ENCODE measurements at places on chromosomes 1 and 21. TPM values are rescaled to one million over a fixed set of nuclear protein-coding genes. Genes with fewer than 3 reads are reported as not detected.

GRCh38 chr1:176205332-176205914 lies 1.7 kb downstream of the COP1 start:
- peak overlapping the region; percentile 83 for H3K4me3 ChIP-seq
- H3K27ac ChIP-seq: peak overlapping the region; percentile 57
- H3K27me3 ChIP-seq: no peaks in the 10 kb centered on the region
- H3K4me1 ChIP-seq: peaks cover 34% of the 10 kb centered on the region
- H3K36me3 ChIP-seq: no peaks in the 10 kb centered on the region

GRCh38 chr1:160731990-160732389 lies 7.1 kb upstream of the SLAMF7 start:
- no peak overlapping the region for H3K27ac ChIP-seq
- no peaks in the 10 kb centered on the region for H3K27me3 ChIP-seq
- no peaks in the 10 kb centered on the region for H3K36me3 ChIP-seq
- no peak for DNase-seq

GRCh38 chr1:155324717-155325602 lies 4.3 kb downstream of the RUSC1 start:
- H3K4me1 ChIP-seq: peaks cover 28% of the 10 kb centered on the region
- peak overlapping the region; percentile 55 for H3K27ac ChIP-seq
- H3K27me3 ChIP-seq: no peaks in the 10 kb centered on the region

DNA sequence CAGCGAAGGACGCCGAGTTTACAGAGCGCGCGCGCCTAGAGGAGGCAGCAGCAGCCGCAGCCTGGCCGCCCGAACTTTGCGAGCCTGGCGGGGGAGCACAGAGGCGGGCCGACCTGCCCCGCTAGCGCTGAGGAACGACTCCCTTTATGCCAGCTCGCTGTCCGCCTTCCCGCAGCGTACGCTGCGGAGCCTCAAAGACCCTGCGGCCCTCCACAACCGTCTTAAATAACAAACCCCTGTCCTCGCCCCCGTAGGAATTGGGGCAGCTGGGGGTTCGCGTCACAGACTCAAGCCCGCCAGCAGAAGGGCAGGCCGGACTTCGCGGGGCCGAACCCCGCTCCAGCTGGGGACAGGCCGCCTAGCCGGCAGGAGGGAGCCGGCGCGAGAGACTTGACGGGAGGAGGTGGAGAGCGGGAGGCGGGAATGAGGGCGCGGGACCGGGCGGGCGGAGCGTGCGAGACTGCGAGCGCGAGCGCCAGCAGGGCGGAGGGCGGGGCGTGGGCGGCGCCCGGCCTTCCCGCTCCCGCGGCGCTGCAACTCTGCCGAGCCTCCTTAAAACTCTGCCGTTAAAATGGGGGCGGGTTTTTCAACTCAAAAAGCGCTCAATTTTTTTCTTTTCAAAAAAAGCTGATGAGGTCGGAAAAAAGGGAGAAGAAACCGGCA lies 1.8 kb upstream of the CDKN2C start:
- DNase-seq: peak; percentile 91
- peaks cover 8% of the 10 kb centered on the region for H3K4me1 ChIP-seq
- peaks cover 11% of the 10 kb centered on the region for H3K36me3 ChIP-seq
- H3K4me3 ChIP-seq: peak overlapping the region; percentile 86
- H3K27ac ChIP-seq: peak overlapping the region; percentile 95

- H3K4me3 ChIP-seq: peak within 1 kb of the TSS; percentile 100
- H3K27me3 ChIP-seq: no peaks in the 10 kb centered on the region
- peaks cover 50% of the 10 kb centered on the region for H3K36me3 ChIP-seq
- H3K4me1 ChIP-seq: peaks cover 60% of the 10 kb centered on the region
These were observed at the start of gene EFNA1 for GRCh38 chr1:155127105-155127966. Gene EFNA1 (plus strand): TSS chr1:155127876. CDS start chr1:155127978, 102 bp downstream.

GRCh38 chr1:199976496-199977144 lies 50.9 kb upstream of the NR5A2 start:
- H3K4me3 ChIP-seq: no peak overlapping the region
- H3K27me3 ChIP-seq: no peaks in the 10 kb centered on the region
- H3K36me3 ChIP-seq: no peaks in the 10 kb centered on the region
- no peak for DNase-seq
- no peak overlapping the region for H3K27ac ChIP-seq
- H3K4me1 ChIP-seq: peaks cover 6% of the 10 kb centered on the region

DNA sequence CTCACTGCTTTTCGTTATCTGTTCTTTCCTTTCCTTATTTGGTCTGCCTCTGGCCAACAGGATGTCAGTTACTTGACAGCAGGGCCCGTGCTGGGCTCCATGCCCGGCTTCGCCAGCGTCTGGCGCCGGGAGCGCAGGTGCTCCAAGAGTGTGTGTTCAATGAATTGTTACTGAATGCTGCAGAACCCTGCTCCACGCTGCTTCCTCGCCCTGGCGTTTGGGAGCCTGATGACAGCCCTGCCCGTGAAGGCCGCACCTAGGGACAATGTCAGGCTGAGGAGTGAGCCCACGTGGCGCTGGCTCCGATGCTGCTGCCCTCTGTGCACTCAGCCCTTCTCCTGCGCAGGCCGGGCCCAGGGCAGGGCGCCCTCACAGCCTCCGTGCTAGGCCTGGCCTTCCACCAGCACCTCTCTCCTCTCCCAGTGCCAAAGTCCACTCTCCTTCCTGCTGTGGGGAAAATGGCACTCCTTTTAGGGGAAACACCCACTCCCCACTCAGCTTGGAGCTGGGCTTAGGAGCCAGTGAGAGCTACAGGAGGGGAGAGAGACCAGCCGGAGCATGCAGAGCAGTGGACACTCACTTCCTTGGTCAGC lies 51.4 kb downstream of the ACBD3 start:
- no peak for DNase-seq
- H3K4me1 ChIP-seq: peaks cover 11% of the 10 kb centered on the region
- peak overlapping the region; percentile 5 for H3K27ac ChIP-seq
- H3K27me3 ChIP-seq: no peaks in the 10 kb centered on the region

GRCh38 chr1:74502858-74503257 lies 9.6 kb downstream of the LRRC53 start:
- H3K36me3 ChIP-seq: no peaks in the 10 kb centered on the region
- H3K27ac ChIP-seq: no peak overlapping the region
- no peak overlapping the region for H3K4me3 ChIP-seq

GRCh38 chr1:63010913-63011660 lies 227.2 kb downstream of the ATG4C start:
- H3K27ac ChIP-seq: no peak overlapping the region
- DNase-seq: no peak
- H3K27me3 ChIP-seq: no peaks in the 10 kb centered on the region
- no peak overlapping the region for H3K4me3 ChIP-seq

KRTAP12-2 gene
- total RNA-seq: not detected

CFAP45 gene
- total RNA-seq: 0.40 TPM

PDE9A gene
- total RNA-seq: not detected

DNAJC8 gene
- 59.6 TPM for total RNA-seq

IL19 gene
- not detected for total RNA-seq

TRPM2 gene
- 11.0 TPM for total RNA-seq

LCK gene
- total RNA-seq: not detected

GJB4 gene
- total RNA-seq: 0.28 TPM

GPX7 gene
- not detected for total RNA-seq

TNNT2 gene
- 0.37 TPM for total RNA-seq

OLFML2B gene
- total RNA-seq: not detected

SAMSN1 gene
- total RNA-seq: 6.8 TPM

CTH gene
- 3.4 TPM for total RNA-seq
